Inflammatory macrophage treated with lipopolysaccharide for 1 hour (primary cell): ENCODE measurements at places on chromosomes 7 and 10.

- no peak for DNase-seq
Observed at GRCh38 chr10:124039483-124040013, 53.9 kb downstream of the CHST15 start.

GRCh38 chr10:82953331-82953730, 1078.3 kb downstream of the NRG3 start:
- no peak for DNase-seq

- DNase-seq: no peak
Observed at GRCh38 chr7:51647931-51648351, 331.3 kb upstream of the COBL start.

- DNase-seq: no peak
Observed at GRCh38 chr10:51892965-51893658, 193.7 kb upstream of the CSTF2T start.

GRCh38 chr7:142436601-142437000, 178.7 kb upstream of the PRSS58 start:
- DNase-seq: no peak

DNA sequence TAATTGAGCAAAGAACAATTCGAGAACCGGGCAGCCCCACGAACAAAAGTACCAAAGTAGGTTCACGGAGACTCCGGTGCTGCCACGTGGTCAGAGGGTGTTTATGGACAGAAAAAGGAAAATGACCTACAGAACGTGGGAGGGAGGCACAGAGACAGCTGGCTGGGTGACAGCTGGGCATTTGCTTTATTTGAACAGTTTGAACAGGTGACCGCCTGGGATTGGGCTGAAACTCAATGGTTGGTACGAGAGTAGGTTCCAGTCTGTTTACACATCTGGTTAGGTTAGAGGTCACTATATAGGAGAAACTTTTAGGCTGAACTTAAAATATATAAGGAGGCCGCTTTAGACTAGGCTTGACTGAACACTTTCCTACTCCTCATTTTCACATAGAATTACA, 50.6 kb upstream of the CELF2 start:
- no peak for DNase-seq

DNA sequence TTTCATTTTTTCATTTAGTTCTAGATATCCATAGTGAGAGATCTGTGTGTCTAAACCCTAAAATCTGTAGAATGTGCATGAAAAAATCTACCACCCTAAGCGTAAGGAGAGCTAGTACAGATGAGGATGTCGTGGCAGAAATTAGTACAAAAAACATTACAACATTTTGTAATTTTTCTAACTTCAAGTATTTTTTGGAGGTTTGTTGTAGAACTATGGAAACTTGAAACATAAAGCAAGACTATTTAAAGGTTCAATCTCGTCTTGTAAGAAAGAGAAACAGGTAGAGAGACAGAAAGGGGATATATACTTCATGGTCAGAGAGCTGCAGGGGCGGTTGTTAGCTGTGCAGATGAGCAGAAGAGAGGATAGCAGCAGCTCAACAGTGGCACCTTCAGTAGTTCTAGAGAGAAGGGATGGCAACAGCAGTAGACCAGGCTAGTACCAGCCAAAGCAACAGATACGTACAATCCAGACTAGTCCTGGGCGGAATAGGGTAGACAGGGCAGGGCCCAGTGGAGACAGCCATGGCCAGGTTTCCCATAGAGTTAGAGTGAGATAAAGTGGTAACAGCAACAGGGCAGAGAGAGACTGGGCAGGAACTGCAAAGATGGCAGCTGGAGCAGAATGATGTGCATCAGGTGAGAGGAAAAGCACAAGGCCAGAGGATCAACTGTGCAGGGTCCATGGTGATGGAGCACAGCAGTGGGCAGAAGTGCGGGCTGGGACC, 145.2 kb downstream of the FRMD4A start:
- DNase-seq: peak; percentile 68

DNA sequence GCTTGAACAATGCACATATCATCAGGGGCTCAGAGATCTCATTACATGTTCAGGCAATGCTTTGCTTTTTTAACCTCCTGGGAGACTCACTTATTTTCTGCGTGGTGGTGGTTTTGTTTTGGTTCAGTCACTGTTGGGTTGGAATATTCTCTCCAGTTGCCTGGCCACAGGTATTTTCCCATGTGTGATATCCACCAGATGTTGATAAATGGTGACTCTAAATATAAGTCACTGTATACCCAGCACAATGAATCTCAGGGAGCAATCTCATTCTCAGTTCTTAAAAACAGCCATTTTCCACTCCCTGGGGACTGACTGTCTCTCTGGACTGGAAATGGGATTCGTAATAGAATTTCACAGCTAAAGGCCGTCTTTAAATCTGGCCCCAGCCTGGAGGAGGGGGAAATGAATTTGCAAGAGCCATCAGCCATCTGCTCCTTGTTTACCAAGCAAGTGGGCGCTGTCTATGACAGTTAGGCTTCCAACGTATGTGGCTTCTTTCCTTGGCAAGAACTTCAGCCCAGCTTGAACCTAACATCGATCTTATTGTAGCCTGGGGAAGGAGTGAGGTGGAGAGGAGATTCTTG, 1106.2 kb downstream of the NRG3 start:
- no peak for DNase-seq

DNA sequence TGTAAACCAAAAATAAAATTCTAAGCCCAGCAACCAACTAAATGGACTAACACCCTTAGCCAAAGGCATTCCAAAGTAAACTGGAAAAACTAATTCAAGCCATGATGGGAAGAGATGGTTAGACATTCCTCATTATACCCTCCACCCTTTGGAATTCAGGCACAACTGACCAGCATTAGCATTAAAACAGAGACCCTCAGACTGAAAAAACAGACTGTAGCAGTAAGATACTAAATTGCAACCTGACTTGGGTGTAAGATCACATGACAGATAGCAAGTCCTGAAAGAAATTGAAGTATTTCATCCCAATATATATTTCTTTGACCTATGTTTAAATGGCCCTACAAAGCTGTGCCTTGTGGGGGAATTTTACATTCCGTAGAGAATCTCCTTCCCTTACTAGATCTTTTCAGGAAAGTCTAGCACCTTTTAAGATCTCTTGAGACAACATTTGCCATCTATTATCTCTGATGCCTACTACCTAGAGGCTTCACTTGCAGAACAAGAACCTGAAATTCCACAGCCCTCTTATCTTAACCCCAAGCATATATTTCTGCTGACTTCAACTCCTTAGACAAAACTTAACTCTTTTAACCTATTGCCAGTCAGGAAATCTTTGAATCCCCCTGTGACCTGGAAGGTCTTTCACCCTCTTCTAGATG, 750.2 kb upstream of the IGFBP3 start:
- DNase-seq: no peak

DNA sequence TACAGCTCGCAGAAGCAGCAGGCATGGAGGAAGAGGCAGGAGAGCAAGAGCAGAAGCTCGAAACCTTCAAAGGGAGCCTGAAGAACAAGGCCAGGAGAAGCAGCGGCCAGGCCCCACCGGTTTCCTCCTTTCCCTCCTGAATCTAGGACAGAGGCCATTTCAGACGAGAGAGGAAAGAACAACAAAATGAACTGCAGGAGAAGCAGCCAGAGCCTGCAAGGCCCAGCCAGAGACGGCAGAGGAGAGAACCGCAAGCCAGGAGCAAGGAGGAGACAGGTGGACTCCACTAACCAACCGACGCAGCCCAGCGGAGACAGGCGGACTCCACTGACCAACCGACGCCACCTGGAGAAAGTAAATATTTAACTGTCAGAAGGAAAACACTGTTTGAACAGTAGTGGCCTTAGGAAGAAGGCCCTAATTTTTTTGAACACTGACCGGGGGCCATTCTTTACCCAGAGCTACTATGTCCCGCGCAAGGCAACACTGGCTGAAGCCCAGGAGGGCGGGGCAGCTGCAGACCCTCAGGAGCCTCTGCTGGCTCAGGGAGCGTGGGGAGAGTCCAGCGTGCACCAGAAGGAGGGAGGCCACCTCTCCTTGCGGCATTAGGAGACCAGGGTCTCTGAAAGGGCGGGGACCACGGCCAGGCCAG, 559.2 kb downstream of the PTPRN2 start:
- DNase-seq: no peak

DNA sequence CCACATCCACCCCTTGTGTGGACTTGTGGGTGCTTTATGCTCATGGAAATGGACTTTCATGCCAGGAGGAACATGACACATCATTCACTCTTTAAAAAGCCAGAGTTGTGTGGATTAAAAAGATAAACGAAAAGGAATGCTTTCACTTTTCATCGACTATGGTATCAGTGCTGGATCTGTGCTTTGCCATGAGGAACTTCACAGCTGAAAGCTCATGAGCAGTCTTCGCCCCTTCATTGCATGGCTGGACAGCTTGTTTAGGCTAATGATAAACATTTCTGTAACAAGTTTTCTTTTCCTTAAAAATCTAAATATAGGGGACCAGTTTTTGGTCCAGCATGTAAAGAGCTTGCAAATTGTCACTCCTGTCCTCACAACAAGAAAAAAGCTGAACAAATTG, 173.6 kb upstream of the NPS start:
- DNase-seq: no peak

GRCh38 chr10:72043016-72043834, 45.1 kb downstream of the SPOCK2 start:
- DNase-seq: no peak

- no peak for DNase-seq
Observed at GRCh38 chr10:104937567-104937966, 296.5 kb downstream of the SORCS3 start.

DNA sequence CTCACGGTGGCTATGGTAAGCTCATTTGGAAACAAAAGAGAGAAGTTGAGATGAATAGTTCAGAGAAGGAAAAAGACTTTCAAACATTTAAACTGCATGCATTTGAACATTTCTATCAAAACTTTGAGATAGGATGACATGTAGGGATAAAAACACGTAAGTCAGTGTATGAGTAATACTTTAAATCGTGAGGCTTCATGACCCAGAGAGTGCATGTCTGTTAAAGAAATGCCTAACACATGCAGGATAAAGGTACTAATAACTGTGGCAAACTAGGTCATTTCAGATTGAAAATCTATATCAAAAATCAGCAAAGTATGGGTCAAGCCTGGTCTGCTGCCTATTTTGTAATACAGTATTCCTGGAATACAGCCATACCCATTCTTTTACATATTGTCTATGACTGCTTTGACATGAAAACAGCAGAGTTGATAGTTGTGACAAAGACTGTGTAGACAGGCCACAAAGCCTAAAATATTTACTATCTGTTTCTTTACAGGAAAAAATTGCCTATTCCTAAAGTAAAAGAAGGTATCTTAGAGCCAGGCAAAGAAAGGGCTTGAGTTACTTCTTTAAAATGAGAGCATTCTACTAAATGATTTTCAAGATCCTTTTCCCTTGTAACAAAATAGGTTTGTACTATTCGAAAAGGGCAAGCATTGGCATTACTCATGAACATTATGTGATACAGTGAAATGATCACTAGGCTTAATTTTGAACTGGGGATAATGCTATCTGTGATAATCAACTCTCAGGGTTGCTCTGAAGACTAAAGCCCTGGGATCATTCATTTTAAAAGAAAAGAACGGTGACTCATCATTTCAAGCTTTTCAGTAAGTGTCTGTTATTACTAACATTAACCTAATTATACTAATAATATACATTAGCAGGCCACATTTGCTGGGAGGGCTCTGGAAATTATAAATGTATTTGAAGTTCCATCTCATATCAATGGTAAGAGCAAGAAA, 185.9 kb downstream of the CRPPA start:
- no peak for DNase-seq

GRCh38 chr7:17144322-17144721, 154.1 kb upstream of the AHR start:
- DNase-seq: peak; percentile 86

GRCh38 chr7:36396150-36396549, 6.5 kb downstream of the ANLN start:
- DNase-seq: no peak

GRCh38 chr10:125951290-125951689, 54.9 kb downstream of the FANK1 start:
- no peak for DNase-seq

- no peak for DNase-seq
Observed at GRCh38 chr7:68488341-68489060, 1109.8 kb upstream of the AUTS2 start.

- DNase-seq: no peak
Observed at GRCh38 chr10:45410489-45410806, 36.4 kb downstream of the ALOX5 start.

DNA sequence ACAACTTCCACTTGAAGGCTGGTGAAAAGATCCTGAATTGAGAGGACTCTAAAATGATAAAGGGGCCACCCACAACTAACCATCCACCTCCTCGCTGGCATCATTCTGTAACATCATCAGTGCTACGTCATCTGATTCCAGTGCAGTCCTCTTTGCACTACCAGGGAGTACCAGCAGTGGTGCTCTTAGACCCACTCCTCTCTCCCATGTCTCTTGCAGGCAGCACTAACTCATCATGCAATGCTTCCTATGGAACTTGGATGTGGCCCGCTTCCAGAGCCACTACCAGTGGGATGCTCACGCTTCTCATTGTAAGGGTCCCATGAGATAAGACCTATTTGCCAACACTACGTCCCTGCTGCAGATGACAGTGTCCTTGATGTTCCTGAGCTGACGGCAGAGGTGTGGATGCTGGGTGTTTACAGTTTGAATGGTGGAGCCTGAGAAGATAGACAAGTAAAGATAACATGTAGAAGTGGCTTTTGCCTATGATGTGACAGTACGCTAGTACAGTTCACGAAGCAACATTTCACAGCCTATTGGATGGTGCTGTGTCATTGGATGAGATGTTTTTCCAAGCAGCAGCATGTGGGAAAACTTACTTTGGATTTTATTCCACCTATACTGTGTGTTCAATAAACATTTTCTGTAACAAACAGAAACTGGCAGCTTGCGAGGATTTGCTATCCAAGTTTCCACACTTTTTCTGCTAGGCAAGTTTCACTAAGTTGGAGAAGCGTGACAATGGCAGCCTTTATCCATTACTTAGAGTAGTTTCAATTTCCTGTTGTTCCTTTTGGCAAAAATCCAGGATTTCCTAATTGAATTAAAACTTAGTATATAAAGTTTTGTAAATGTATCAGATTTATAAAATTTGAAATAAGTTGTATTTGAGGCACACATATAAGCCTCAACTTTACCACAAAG, 35.8 kb upstream of the COBL start:
- DNase-seq: no peak

GRCh38 chr10:100232101-100232500, 2.7 kb upstream of the CHUK start:
- no peak for DNase-seq

DNA sequence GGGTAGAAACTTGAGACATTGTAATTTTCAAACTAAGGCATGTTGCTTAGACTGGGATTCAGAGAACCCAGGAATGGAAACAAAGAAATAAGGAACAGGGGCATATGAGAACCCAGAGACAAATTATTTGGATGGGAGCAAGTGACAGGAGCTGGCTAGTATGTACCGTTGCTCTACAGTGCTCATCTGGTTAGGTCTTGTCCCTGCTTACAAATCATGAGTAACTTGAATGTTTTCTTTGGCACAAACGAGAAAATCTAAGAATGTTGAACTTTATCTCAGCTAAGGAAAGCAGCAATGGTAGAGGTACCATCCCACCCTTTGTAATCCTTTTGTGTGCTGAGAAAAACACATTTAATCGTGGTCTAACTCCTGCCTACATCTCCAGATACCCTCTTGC, 116.0 kb upstream of the IMMP2L start:
- no peak for DNase-seq

- no peak for DNase-seq
Observed at GRCh38 chr10:24374134-24374915, 165.4 kb downstream of the KIAA1217 start.
